Endothelial cell (in vitro differentiated cells): ENCODE measurements at places on chromosomes 2 and 18.
A peak's percentile ranks its signal among the peaks of the same experiment; 100 is the strongest.

GRCh38 chr2:239927424-239927981 lies 97.6 kb downstream of the NDUFA10 start:
- no peak overlapping the region for H3K4me3 ChIP-seq
- H3K4me1 ChIP-seq = no peaks in the 10 kb centered on the region
- no peaks in the 10 kb centered on the region for H3K36me3 ChIP-seq
- no peak overlapping the region for H3K27ac ChIP-seq
- H3K27me3 ChIP-seq = peaks cover 4% of the 10 kb centered on the region

DNA sequence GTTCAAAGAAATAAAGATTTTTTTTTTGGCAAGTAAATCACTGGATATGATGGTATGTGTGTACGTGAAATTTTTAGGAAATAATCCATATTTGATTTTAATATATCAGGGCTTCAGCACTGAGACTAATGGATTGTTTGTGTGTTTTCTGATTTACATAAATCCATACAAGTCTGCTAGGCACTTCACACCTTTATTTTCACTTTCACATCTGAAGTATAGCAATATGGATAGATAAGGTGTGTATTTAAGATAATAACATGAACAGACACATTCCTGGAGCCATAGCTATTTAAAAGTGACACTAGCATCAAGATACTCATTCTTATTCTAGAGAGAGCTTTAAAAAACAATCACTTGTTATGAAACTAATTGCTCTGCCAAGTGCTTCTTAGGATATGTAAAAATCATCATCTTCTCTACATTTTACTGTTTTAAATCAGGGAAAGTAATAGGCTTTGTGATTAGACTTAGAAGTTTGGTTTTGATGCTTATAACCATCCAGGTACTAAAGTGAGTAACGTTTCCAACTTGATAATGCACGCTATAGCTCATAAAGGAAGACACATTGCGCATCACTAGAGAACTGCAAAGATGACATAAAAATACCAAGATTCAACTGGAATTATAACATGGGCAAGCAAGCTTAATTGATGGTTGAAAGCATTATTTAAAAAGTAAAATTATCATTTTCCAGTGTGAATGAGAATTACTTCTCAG lies 208.9 kb downstream of the ZEB2 start:
- no peaks in the 10 kb centered on the region for H3K4me1 ChIP-seq
- no peak overlapping the region for H3K27ac ChIP-seq
- no peaks in the 10 kb centered on the region for H3K27me3 ChIP-seq
- peaks cover 13% of the 10 kb centered on the region for H3K36me3 ChIP-seq
- DNase-seq = no peak
- H3K4me3 ChIP-seq = no peak overlapping the region

DNA sequence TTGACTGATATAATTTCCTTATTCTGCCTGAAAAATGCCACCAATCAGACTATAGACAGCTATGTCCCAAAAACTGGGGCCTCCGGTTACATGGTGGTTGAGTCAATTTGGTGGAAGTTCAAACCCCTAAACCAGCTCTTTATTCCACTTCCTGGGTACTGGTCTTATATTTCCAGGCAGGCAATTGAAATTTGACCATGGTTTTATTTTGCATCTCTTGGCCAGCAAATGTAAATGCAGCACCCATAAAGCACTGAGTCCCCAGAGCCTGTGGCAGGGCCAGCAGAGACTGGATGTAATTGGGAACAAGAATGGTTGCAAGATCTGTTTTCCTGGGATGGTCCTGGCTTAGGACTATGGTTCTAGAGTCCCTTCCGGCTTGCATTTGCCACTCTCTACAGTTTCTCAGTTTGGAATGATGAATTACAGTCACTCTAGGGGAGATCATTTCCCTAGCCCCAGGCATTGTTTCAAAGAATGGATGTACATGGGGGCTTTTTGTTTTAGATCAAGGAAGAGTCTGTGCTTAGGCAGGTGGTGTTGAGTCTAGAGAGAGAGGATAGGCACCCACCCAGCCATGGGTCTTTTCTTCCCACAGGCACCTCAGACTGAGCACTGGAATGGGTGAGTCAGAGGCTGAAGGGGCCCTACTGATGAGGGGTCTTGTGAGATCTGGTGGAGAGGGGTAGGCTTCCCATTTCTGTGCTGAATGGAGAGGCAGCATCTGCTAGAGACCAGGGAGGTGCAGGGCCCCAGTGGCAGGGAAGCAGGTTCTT lies 108.4 kb upstream of the CDC42EP3 start:
- peaks cover 3% of the 10 kb centered on the region for H3K36me3 ChIP-seq
- H3K4me1 ChIP-seq = peaks cover 16% of the 10 kb centered on the region
- no peak overlapping the region for H3K4me3 ChIP-seq
- no peak overlapping the region for H3K27ac ChIP-seq

- peaks cover 2% of the 10 kb centered on the region for H3K27me3 ChIP-seq
- no peak overlapping the region for H3K4me3 ChIP-seq
Measured at GRCh38 chr18:77400561-77400960, 150.9 kb downstream of the GALR1 start.

DNA sequence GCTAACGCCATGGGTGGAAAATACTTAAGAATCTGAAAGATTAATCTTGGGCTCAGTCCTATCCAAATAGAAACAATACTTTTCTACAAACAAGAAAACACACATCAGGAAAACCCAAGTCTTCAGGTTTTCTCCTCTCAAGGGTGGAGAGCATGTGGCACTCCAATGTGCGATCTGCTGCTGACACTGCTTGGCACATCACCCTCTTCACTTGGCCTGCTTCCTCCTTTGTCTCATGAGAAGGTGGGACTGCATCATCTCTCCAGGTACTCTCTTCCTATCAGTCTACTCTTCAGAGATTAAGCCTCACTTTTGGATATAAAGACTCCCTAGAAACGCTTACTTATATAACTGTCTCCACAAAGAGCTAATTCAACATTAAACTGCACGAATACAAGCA lies 26.4 kb downstream of the HDLBP start:
- no peak overlapping the region for H3K4me3 ChIP-seq
- H3K27ac ChIP-seq = peak overlapping the region; percentile 1
- no peaks in the 10 kb centered on the region for H3K27me3 ChIP-seq

- peaks cover 8% of the 10 kb centered on the region for H3K4me1 ChIP-seq
- H3K4me3 ChIP-seq = no peak overlapping the region
- no peaks in the 10 kb centered on the region for H3K27me3 ChIP-seq
- DNase-seq = no peak
- no peak overlapping the region for H3K27ac ChIP-seq
- H3K36me3 ChIP-seq = no peaks in the 10 kb centered on the region
Measured at GRCh38 chr2:162581959-162582798, 238.2 kb downstream of the GCA start.

GRCh38 chr18:24075767-24076597 lies 61.4 kb downstream of the TTC39C start:
- H3K27ac ChIP-seq = no peak overlapping the region
- peaks cover 3% of the 10 kb centered on the region for H3K27me3 ChIP-seq
- DNase-seq = peak; percentile 11
- peaks cover 4% of the 10 kb centered on the region for H3K4me1 ChIP-seq

DNA sequence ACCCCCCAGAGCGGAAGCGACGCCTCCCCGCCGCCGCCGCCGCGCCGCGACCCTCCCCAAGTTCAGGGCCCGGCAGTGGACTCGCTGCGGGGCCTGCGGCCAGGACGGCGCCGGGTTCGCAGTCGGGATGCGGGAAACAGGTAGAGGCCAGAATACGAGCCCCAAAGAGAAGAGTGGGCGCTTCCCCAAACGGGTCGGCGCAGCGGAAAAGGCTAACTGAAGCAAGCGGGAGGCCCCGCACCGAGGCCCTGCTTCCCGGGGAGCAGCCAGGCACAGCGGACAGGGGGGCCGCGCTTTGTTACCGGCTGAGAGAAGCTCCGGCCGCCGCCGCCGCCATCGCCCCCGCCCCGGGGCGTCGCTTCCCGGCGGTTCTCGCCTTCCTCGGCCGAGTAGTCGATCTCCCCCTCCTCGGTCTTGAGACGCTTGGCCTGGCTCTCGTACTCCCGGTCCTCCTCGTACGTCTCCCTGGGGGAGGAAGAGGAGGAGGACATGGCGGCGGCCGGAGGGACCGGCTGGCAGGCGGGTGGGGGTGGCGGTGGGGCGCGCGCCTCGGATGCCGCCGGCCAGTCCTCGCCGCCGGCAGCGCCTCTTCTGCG lies 494 bp downstream of the HNRNPLL start:
- DNase-seq = peak; percentile 57
- peak overlapping the region; percentile 96 for H3K4me3 ChIP-seq
- peak overlapping the region; percentile 92 for H3K27ac ChIP-seq
- H3K36me3 ChIP-seq = peaks cover 7% of the 10 kb centered on the region
- H3K4me1 ChIP-seq = peaks cover 39% of the 10 kb centered on the region

DNA sequence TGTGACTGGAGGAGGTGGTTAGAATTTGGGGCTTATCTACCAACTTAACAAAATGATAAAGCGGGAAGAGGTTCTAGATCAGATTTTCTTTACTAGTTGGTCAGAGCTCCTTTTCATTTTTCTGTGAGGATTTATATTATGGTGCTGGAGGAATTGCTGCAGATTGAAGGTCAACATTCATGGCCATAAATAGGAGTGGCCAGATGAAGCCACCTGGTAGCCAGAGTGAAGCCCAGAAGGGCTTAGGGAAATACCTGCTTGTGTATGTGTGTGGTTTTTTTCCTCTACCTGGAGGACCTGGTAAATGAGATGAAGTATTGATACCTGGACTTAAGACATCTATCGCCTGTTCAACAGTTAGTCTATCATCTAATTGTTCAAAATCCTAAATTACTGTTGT lies 122.9 kb upstream of the MSTN start:
- DNase-seq = no peak
- H3K27ac ChIP-seq = no peak overlapping the region
- H3K36me3 ChIP-seq = no peaks in the 10 kb centered on the region
- peaks cover 26% of the 10 kb centered on the region for H3K4me1 ChIP-seq

- peak; percentile 82 for DNase-seq
- H3K27ac ChIP-seq = no peak within 1 kb of the TSS
- peak within 1 kb of the TSS; percentile 81 for H3K4me3 ChIP-seq
- peaks cover 9% of the 10 kb centered on the region for H3K36me3 ChIP-seq
- H3K27me3 ChIP-seq = peaks cover 21% of the 10 kb centered on the region
Measured at GRCh38 chr2:240557808-240558207, at the start of gene ANKMY1. ANKMY1 (minus strand) TSS chr2:240557988; CDS start chr2:240557335, 653 bp downstream.

DNA sequence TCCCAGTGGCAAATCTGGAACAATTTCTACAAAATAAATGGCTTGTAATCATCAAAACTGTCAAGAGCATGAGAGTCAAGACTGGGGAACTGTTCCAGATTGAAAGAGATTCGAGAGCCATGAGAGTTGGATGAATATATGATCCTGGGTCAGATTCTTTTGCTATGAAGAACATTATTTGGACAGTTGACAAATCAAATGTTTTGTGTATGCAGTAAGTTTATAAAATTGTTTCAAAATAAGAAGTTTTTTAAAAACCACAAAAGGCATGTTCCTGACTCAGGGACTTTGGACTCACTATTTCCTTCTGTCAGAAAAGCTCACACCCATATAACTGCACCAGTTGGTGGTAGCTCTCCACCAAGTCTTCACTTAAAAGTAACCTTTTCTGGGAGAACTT lies 38.5 kb downstream of the ROCK2 start:
- peaks cover 11% of the 10 kb centered on the region for H3K4me1 ChIP-seq
- H3K36me3 ChIP-seq = no peaks in the 10 kb centered on the region
- H3K4me3 ChIP-seq = no peak overlapping the region

- H3K4me1 ChIP-seq = no peaks in the 10 kb centered on the region
- H3K36me3 ChIP-seq = no peaks in the 10 kb centered on the region
- no peaks in the 10 kb centered on the region for H3K27me3 ChIP-seq
- H3K4me3 ChIP-seq = no peak overlapping the region
- no peak for DNase-seq
Measured at GRCh38 chr18:69658103-69658502, 257.4 kb downstream of the DOK6 start.

GRCh38 chr18:59057969-59058368 lies 81.7 kb upstream of the SEC11C start:
- H3K4me1 ChIP-seq = peaks cover 20% of the 10 kb centered on the region
- no peak overlapping the region for H3K27ac ChIP-seq
- DNase-seq = no peak
- H3K36me3 ChIP-seq = no peaks in the 10 kb centered on the region
- no peak overlapping the region for H3K4me3 ChIP-seq

GRCh38 chr2:206343144-206343543 lies 68.7 kb downstream of the ZDBF2 start:
- H3K27ac ChIP-seq = no peak overlapping the region
- H3K27me3 ChIP-seq = no peaks in the 10 kb centered on the region
- DNase-seq = no peak
- H3K4me1 ChIP-seq = no peaks in the 10 kb centered on the region

DNA sequence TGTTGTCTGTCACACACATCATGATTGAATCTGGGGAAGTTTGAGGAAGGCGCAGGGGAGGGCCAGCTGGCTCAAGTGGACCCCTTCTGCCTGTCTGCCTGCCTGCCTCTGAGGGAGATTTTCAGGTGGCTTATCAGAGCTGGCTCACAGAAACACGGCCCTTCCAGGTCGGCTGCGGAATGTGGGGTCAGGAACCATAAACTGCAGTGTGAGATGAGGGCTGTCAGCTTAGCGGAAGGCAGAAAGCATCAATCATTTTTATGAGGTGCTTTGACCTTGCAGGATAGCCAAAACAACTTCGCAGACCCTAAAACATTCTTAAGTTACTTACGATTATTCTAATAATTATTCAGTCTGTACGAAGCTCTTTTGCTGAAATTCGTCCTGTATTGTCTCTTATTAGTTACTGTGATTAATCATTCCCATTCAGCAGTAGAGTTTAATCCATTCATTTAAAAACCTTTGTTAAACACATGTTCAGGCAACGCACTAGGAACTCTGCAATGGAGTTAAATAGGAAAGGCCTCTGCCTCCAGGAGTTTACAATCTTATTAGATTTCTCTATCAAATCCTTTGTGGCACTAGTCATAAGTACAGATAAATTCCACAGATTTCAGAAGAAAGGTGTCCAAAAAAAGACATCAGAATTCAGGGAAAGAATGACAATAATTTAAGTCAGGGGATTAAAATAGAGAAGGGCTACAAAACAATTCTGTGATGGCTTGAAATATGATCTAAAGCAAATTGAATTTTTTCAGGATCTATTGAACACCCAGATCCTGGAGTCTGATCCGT lies 371.6 kb downstream of the HRH4 start:
- no peak overlapping the region for H3K27ac ChIP-seq
- DNase-seq = no peak
- no peaks in the 10 kb centered on the region for H3K27me3 ChIP-seq
- no peaks in the 10 kb centered on the region for H3K36me3 ChIP-seq

GRCh38 chr2:166074430-166074829 lies 53.4 kb downstream of the SCN1A start:
- no peak overlapping the region for H3K4me3 ChIP-seq
- H3K36me3 ChIP-seq = no peaks in the 10 kb centered on the region
- H3K4me1 ChIP-seq = peaks cover 8% of the 10 kb centered on the region
- no peaks in the 10 kb centered on the region for H3K27me3 ChIP-seq
- no peak overlapping the region for H3K27ac ChIP-seq

DNA sequence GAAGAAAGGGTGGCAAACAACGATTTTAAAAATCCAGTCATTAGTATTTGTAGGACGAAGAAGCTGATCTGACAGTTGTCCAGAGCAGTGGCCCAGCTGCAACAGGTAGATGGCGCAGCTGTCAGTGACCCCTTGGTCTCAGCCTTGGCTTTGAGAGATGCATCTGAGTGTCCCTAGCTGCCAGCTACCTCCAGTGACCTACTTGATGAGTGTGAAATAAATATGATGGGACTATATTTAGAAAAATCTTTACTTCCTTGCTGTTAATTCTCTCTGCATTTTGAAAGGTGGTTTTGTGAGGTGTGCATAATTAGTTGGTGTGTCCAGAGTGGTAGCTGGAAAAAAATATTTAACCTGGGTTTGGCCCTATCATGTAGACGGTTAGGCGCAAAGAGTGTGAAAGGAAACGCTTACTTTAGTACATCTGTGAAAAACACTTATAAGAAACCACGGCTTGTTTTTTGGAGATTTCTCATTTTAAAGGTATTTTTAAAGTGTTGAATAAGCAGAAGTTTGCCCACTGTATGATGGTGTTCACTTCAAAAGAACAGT lies 963 bp downstream of the INPP1 start:
- no peak for DNase-seq
- H3K27me3 ChIP-seq = peaks cover 2% of the 10 kb centered on the region
- H3K4me1 ChIP-seq = peaks cover 7% of the 10 kb centered on the region
- H3K36me3 ChIP-seq = no peaks in the 10 kb centered on the region
- peak overlapping the region; percentile 65 for H3K27ac ChIP-seq
- H3K4me3 ChIP-seq = peak overlapping the region; percentile 87
